ENCODE measurements at places on chromosomes 11 and 22.

DNA sequence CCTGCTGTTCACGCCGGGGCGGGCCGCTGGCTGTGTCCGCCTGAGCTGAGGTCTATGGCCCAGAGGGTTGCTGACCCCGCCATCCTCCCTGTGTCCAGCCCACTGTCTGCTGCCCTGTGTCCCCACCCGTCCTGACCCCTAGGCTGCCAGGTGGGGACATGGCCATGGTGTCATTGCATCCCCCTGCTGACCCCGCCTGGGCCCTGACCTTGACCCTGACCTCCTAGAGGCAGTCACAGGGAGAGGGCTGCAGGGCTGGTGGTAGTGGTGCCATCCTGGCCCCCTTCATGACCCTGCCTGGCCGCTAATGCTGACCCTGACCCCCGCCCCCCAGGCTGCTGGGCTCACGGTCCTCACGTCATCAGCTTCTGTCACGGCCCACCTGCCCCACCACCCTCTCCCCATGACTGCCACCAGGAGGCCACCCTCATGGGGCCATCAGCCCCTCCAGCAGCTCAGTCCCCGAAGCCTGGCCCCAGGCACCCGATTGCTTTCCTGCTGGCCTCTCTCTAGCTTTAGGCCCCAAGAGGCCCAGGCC is 285.9 kb downstream of the BRD1 start:
- DNase-seq = no peak

DNA sequence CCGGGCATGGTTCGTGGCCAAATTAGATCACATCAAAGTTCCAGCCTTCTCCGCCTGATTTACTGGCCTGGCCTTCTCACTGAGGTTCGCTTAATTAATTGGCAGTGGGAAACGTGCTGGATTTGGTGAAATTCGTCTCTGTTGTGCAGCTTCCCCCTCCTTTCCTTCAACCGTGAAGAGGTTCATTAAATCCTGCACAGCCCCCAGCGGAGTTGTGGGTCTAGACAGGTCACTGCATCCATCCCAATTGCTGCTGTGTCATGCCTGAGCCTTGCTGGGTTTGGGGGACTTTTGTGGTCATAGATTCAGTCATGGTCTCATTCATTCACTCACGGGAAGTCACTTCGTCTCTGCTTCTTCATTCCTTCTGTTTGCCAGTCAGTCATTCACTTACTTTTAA is 90.0 kb downstream of the INSC start:
- DNase-seq = no peak

GRCh38 chr11:66846671-66847091 is 3.4 kb downstream of the RCE1 start:
- DNase-seq = peak; percentile 22

GRCh38 chr22:17431179-17431578 is 61.9 kb downstream of the CECR2 start:
- no peak for DNase-seq

DNA sequence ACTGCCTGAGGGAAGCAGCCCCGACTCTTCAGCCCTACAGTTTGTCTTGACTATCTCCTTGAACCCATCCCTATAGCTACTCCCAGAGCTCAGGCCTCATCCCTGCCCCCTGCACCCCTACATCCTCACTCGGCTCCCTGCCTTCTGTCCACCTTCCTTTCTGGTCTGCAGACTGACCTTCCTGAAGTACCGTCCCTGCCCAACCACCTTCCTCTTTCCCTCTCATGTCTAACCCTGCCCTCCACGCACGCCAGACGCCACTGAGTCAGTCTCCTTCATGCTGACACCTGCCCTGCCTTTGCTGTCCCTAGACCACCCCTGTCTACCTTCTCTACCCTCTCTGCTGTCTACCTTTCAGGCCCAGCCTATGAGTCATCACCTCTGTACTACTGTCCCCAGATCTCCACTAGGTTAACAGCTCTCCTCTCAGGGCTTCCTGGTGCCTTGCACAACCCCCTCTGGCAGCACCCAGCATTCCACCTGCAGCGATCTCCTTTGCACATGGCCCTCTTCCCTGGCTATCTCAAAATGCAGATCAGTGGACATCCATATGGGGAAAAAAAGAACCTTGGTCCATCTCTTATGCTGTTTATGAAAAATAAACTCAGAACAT is 8.9 kb downstream of the KCTD21 start:
- no peak for DNase-seq

DNA sequence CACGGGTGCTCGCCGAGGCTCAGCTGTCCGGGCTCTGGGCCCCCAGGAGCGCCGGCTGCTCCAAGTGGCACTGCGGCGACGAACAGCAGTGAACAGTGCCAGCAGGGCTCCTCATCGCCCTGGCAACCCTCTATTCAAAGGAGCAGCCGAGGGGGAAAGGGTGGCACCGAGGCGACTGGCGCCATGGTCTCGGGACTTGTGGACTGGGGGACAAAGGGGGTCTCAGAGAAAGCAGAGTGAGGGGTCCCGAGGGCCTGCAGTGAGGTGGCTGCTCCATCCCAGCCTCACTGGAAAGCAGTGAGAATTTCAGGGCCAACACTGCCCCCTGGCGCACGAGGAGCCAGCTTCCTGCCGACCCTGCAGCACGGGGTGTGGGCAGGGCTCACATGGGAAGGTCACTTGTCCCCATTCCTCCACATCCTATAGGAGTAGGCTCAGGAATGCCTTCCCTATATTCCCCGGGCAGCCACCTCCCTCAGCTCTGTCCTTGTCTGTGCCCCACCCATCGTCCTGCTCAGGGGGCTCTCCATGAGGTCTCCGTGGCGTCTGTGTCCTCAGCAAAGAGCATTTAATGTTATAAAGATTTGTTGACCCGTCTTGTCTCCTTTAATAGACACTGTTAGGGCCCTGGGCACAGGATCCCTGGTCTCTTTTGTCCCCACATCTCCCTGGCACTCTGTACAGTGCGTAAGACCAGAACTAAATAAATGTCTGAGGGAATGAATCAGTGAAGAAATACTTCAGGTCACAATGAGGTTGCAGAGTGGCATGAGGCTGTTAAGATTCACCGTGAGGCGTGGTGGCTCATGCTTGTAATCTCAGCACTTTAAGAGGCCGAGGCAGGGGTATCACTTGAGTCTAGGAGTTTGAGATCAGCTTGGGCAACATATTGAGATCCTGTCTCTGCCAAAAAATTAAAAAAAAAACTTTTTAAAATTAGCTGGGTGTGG is 26.4 kb downstream of the LRFN4 start:
- DNase-seq = peak; percentile 71
